ENCODE measurements at places on chromosomes 5 and 9.
A peak's percentile ranks its signal among the peaks of the same experiment; 100 is the strongest.

DNA sequence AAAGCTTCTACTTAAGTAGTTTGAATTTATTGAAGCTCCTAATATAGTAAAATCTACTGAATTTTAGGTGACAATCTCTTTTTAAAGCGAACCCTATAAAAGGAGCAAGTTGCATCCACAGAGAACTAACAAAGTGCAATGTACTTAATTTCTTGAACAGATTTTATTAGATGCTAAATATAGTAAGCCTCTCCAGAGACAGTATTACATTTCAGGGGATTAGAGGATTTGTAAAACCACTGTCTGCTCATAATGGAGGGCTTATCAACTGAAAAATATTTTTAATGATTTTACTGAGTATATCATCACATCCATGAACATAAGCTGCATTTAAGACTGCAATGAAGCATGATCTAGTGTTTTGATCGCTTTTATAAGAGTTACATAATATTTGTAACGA is 230.0 kb upstream of the EFNA5 start:
- no peak for DNase-seq

DNA sequence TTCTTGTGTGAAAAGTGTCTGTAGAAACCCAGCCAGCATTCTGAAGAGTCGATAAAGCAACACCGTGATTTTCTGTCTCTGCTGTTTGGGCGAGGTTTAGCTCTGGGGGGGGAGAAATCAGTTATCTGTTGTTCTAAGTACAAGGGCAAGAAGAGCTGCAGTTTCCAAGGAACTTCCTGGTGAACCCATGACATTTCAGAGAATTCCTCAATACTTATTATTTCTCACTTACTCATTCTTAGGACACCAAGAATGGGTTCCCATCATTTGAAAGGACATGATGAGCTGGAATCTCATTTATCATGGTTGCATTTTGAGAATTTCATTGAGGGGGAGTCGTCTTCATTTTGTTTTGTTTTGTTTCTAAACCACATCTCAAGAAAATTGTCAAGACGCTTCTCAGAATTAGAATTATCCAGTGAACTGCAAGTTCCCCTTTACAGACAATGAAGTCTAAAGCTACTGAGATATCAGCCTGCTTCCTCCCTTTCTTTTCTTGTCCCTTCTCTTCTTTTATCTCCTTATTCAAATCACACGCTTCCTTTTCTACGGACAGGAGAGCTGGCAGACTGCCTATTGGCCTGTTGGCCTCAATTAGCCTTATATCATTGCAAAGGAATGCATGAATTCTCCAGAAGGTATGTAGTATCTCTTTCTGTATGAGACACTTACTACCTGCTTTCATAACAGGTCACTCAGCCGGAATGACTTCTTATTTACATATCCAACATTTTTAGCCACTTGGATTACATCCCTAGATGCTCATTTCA is 53.7 kb downstream of the ZNF462 start:
- no peak for DNase-seq

GRCh38 chr5:77924081-77924480 is 147.9 kb upstream of the TBCA start:
- DNase-seq: no peak

- DNase-seq: no peak
These were observed 95.0 kb downstream of the CFAP90 start for GRCh38 chr5:7755958-7756357.

- DNase-seq: no peak
These were observed 331.9 kb upstream of the CCNG1 start for GRCh38 chr5:163105456-163105855.

DNA sequence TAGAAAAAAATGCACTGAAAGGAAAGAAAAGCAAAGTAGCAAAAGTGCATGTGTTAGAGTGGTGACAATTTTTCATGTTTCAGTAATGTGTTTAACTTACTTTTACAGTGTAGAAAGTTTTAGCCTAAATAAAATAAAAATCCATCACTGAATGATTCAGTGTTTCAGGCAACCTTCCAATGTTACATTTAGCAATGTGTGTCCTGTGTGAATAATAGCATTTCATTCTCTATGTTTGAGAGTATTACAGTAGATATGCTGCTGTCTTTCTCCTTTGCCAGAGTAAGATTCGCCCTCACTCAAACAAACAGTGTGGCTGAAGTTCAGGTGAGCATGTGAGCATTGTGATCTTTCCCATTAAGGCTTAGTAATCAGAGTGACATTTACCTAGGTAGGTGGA is 171.1 kb downstream of the TARS1 start:
- no peak for DNase-seq

- no peak for DNase-seq
These were observed 78.4 kb downstream of the SREK1 start for GRCh38 chr5:66222455-66222854.

- DNase-seq: no peak
These were observed 26.4 kb upstream of the JMY start for GRCh38 chr5:79209505-79209904.

GRCh38 chr9:123337971-123338370 is 18.0 kb upstream of the CRB2 start:
- no peak for DNase-seq

DNA sequence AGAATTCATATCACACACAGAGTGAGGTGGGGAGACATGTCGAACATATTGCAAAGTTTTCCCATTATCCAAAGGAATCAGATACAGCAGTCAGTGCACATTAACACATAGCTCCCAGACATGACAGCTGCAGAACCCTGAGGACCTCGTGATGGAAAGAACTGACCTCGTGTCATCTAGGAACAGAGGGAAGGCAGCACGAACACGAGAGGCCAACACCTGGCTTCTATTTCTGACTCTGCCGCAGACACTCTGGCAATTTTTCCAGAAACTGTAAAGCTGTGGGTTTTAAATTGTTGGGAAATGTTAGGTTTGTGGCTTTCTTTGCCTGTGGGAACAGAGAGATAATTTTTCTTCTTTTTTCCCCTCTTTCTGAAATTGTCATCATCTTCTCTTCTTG is 315.0 kb upstream of the PIK3R1 start:
- DNase-seq: no peak

DNA sequence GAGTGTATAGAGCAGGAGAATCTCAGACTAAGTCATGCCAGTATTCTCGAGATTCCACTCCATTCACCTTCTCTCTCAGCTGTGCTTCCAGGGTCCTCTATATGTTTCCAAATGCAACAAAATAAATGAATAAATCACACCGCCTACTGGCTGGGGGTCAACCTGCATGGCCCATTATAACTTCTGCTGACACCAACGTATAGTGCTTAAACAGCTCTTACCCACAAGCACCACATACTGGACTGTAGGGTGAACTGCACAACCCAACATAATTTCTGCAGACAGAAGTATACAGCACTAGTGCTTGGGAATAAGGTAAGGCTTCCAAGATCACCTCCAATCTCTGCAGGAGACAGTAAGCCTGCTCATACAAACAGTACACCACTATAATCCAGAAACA is 33.1 kb upstream of the HTR4 start:
- DNase-seq: no peak

DNA sequence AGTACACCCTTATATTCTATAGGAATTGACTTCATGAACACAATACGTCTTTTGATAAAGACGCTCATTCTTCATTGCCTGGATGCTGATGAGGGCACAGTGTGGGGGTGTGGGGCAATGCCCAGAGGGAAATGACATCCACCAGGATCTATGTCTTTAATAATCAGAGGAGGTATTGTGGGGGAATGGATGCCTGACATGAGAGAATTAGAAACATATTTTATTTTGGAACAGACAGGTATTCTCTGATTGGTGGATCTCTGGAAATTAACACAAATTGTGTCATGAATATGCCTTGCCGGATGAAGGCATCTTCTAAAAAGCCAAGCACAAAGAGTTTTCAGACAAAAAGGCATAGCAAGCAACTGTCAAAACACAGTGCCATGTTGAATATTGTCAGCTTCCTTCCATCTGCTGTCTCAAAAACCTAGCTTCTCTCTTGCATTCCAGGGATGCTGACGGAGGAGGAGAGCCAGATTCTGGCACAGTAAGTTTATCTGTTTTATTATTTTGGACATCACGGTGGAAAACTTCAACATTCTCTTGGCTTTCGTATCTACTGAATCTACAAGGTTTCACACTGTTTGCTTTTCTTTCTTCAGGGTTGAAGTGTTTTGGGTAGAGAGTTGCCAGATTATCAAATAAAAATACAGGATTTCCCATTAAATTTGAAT is 3.9 kb upstream of the C5orf58 start:
- no peak for DNase-seq

DNA sequence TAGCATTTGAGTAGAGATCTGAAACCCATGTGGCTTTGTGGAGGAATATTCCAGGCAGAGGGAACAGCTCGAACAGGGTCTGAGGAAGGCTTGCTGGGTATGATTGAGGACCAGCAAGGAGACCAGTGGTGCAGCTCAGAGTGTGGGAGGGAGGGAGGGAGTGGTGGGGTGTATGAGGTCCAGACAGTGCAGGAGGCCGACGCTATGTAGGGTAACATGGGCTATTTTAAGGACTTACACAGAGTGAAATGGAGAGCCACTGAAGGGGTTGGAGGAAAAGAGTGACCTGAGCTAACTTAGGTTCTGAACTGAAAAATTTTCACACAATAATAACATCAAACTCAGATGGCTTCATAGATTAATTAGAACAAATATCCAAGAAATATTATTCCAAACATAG is 41.9 kb downstream of the HMGXB3 start:
- no peak for DNase-seq

DNA sequence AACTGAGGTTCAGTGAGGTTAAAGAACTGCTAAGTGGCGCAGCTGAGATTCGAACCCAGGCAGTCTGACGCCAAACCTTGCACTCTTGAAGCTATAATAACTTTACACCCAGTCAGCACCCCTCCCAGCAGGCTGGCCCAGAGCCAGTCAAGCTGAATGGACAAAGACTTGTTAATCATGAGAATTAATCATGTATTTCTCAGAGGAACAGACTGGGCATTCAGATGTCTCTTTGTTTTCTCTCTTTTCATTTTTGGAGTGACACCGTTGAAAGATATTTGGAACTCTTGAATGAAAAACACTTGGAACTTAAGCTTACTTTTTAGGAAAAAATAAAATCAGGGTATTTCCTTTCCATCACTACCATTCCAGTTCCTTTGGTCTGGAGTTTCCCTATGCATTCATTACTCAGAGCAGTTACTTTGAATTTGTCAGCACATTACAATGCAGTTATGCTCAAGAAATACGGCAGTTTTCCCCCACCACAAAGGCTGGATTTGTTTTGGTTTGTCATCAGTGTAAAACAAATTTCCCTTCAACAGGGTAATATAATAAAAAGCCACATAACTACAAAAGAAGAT is 22.6 kb upstream of the MAMDC2 start:
- no peak for DNase-seq

DNA sequence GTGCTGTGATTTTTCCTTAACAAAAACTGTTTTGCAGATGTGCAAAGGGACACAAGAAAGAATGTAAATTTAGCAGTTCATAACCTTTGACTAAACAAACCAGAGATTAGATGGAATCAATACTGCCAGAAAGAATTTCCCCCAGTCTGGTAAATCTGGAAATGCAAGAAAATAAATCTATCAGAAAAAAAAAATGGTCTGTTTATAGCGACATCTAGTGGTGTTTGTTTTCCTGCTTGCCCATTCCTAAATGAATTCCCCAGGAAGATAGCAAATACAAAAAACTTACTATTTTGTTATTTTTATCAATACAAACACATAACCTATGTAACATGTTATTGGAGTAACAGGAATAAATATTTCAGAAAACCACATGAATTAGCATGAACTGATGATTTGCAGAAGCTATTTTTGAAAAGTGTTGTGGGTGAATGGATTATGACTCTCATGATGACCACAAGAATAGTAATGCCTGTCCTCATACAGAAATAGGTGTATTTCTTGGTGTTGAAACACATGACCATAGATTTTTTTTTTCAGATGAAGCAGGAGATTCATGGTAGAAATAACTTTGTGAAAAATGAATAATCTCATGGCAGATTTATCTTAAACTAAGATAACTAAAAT is 1703.8 kb downstream of the MAT2B start:
- no peak for DNase-seq

GRCh38 chr9:74125941-74126340 is 371.2 kb upstream of the RORB start:
- DNase-seq: no peak

GRCh38 chr9:109319017-109319625 is 1.7 kb downstream of the EPB41L4B start:
- DNase-seq: no peak

DNA sequence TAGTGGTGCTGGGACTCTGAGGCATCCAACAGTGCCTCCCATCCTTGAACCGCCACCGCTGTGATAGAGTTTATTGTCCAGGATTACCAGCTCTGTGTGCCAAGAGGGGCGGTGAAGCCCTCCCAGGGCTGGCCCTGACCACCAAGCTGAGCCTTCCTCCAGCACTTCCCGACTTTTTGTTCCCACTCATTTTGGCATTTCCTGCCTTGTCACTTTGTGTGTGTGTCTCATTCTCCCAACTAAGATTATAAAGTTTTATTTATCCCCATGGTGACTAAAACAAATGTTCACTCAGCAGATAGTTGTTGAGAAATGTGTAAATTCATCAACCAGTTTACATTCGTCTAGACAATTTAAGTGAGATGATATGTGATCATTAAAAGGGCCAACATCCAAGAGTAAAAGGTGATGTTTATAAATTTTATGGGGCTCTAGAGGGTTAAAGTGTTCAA is 2.5 kb downstream of the F2R start:
- DNase-seq: no peak

- DNase-seq: no peak
These were observed 119.1 kb downstream of the VAV2 start for GRCh38 chr9:133873009-133873408.

- no peak for DNase-seq
These were observed 493 bp downstream of the P4HA2 start for GRCh38 chr5:132227235-132227484.

- peak; percentile 95 for DNase-seq
These were observed 9.3 kb downstream of the PRR7 start for GRCh38 chr5:177455661-177456590.

Measured in stimulated activated CD8-positive, alpha-beta memory T cell treated with anti-CD3 and anti-CD28 coated beads, Interleukin-4, amount 100 ng/mL, for 1 hour (primary cell).